Stimulated activated memory B cell treated with anti-CD40 and anti-IgM and Interleukin-4, amounts not matched to agents 10 μg/mL and 1 μg/mL and 100 μg/mL, for 72 hours (primary cell): ENCODE measurements at places on chromosomes 6 and 20.

- ATAC-seq = no peak
Observed at GRCh38 chr20:43919686-43920403, 5.2 kb downstream of the TOX2 start.

DNA sequence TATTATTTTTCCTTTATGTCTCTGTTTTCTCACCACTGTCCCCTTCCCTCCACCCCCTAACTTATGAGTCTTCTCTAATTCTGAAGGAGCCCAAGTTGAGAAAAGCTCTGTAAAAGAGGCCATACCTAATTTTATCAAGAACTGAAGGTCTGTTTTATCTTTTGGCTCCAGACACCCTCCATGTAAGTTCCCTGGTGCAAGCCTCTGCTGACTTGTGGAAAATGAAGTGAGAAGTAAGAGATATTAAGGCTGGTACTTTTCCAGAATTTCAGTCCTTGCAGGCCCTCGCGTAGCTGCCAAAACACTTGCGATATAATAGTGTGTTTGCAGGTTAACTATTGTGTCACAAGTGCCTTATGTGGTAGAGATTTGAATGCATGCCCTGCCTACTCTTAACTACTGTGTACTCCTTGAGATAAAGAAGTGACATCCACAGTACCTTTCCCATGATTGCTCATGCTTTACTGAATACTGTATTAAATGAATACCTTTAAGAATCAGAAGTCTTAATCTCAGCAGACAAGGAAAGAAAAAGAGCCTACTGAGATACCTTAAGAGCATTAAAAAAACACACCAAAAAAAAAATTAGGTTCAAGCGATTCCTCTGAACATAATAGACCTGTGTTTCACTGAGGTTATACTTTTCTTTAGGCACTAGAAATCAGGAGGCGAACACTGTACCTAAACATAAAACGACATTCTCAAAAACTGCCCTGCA is 143.6 kb upstream of the ZNF184 start:
- ATAC-seq = no peak

- ATAC-seq = no peak
Observed at GRCh38 chr20:46563170-46563859, 12.9 kb upstream of the OCSTAMP start.

GRCh38 chr6:139882234-139882633 is 507.8 kb upstream of the CITED2 start:
- ATAC-seq = no peak

DNA sequence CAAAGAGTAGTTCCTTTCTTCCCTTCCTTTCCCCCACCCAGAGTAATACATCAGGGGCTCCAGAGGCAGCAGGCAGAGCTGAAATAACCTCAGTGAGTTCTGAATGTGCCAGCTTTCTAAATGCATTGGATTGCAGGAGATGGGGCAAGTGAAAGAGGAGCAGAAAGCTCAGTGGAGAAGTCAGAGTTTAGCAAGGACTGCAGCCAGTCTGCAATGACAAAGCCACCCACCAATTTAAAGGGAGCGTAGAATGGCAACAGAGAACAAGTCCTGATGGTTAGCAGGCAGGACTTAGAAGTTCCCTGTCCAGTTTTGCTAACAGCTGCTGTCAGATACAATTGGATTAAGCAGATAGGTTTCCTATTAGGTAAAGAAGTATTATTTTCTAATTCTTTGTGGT is 203.4 kb upstream of the RIN2 start:
- no peak for ATAC-seq

DNA sequence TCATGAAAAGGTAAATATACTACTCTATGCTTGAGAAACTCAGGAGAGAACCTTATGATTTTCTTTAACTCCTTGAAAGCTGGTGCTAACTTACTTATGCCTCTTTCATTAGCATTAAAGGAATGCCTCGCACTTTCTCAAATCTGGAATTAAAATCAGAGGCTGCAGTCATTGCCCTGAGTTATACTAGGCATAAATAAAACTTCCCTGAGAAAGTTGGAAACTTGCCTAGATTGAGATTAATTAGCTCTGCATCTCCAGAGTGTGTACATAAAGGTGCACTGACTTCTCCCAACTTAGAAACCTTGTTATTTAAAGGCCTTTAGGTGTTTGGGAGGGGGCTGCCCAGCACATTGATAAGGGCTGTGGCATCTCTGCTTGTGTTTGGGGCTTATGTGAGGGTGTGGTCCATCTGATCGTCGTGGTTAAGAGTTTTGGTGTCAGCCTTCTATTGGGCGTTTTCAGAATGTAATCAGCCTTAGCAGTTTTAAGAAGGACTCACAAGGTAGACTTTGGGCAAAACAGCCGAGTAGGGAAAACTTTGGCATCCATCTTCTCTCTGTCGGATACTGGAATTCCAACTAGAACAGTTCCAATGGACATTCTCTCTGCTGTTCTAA is 32.1 kb upstream of the CCN6 start:
- ATAC-seq = no peak

GRCh38 chr6:46704562-46704961 is 16.9 kb downstream of the TDRD6 start:
- ATAC-seq = no peak

GRCh38 chr6:15523679-15524630 is 138.9 kb downstream of the DTNBP1 start:
- no peak for ATAC-seq

- no peak for ATAC-seq
Observed at GRCh38 chr6:36309900-36310299, 26.8 kb downstream of the BNIP5 start.

DNA sequence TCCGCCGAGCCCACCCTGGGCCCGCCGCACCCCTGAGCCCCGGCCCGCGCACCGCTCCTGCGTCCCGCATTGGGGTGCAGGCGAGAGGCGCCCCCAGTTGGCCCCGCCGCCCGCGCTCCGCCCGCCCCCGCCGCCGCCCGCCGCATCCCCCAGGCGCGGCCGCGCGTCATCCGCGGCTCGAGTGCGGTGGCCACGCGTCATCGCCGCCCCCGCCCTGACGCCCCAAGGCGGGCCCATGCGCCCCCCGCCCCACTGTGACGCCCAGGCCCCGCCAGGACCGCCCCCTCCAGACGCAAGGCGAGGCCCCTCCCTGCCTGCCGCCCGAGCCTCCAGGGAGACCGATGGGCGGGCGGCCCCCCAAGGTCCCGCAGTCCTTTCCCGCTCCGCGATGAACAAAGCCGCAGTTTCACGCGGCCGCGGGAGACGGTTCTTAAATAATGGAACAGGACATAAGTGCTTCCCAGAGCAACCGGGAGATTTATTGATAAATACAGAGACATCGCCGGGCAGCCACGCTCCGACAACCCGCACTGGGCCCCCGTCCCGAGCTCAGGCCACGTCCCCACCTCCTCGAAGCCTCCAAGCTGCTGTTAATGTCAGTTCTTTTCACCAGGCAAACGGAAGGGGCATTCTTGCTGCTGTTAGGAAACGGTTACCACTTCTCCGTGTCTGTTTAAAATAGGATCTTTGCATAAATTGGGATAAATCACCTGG is at the start of gene ANKRD60:
Gene ANKRD60 (minus strand): TSS at position 170 of the 714 bp plus-strand sequence. CDS start 0 bp downstream, at position 170.
- peak; percentile 67 for ATAC-seq

DNA sequence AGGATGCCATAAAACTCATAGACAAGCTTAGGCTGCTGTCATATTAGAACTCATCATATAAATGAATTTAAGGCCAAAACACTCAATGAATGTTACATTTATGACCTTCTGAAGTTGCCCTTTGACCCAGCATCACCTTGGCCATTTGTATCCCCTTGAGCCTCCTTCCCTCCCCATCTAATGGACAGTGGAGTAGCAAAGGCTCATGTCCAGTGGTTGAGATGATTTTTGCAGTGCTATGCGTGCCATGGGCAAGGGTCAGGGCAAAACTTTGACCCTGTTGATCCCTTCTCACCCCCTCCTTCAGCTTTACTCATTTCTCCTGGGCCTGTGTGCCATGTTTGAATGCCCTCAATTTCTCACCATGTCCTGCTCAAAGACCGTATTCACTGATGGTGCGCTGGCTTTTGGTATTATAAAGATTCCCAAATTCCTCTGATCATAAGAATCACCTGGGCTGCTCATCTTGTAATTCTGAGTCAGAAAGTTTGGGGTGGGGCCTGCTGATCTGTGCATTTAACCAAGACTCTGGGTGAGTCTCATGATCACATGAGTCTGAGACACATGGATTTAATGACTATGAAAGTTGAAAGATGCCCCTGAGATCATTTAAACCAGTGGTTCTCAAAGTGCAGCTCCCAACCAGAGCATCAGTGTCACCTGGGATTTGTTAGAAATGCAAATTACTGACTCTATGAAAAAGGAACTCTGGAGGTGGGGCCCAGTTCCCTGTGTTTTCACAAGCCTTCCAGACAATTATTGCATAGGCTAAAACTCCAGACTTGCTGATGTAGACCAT is 57.5 kb upstream of the IL20RA start:
- ATAC-seq = peak; percentile 72

DNA sequence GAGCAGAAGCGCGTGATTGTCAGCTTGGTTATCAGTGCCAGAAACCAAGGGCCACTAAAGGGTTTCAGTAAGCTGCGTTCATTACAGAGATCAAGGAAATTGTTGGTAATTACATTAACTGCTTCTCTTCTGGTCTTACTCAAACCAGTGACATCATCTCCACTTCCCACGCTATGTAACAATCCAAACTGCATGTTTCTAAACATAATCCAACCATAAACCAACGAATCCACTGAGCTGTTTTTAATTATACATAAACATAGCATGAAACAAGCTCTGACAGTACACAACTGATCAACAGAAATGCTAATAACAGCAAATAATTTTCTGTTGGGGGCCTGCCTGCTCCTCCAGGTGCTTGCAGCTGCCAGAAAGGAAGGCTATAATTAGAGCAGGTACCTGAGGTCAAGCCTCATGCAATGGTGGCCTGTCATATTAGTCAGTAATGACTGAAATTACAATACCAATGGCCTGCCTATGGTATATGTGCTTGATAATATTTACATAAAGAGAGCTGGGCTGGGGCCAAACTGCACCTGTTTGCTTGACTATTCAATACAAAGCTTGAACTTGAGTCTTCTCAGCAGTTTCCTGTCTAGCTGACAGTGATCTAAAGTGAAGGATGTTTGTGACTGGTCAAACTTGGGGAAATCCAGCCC is 40.1 kb downstream of the ILRUN start:
- peak; percentile 96 for ATAC-seq

DNA sequence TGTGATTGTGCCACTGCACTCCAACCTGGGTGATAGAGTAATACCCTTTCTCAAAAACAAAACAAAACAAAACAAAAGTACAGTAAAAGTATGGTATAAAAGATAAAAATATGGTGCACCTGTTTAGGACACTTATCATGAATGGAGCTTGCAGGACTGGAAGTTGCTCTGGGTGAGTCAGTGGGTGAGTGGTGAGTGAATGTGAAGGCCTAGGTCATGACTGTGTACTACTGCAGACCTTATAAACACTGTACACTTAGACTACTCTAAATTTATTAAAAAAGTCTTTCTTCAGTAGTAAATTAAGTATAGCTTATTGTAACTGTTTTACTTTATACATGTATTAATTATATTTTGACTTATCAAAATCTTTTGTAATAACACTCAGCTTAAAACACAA is 46.0 kb downstream of the ZFP64 start:
- no peak for ATAC-seq

DNA sequence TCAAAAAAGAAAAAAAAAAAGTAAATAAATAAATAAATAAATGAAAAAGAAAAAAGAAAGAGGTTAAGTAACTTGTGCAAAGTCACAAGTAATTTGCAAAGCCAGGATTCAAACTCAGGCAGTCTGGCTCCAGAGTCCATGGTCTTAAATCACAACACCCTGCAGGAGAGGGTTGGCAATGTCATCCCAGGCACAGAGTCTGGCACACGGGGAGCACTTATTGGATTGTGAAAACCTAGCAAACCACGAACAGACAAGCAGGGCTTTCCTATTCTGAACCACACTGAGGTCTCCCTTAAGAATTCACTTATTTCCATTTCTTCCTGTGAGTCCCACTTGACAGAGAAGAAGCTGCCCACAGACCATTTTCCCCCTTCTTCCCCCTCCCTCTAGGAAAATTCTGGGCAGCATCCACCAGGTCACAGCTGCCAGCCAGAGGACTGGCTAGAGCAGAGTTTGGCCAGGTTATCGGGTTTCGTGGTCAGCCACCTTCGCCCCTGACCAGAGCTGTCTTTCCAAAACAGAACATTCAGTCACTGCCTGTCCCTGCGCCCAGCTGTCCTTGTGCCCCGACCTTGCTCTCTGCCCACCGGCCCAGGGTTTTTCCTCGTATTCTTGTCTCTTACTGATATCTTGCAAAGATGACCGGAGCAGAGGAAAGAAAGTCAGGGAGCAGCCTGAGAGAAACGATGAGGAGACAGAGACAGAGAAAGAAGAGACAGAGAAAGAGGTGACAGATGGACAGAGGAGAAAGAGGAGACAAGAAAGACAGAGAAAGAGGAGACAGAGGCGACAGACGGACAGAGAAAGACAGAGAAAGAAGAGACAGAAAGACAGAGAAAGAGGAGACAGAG is 106.4 kb upstream of the PTPN1 start:
- no peak for ATAC-seq

GRCh38 chr20:17495826-17496225 is 35.4 kb downstream of the BFSP1 start:
- no peak for ATAC-seq

DNA sequence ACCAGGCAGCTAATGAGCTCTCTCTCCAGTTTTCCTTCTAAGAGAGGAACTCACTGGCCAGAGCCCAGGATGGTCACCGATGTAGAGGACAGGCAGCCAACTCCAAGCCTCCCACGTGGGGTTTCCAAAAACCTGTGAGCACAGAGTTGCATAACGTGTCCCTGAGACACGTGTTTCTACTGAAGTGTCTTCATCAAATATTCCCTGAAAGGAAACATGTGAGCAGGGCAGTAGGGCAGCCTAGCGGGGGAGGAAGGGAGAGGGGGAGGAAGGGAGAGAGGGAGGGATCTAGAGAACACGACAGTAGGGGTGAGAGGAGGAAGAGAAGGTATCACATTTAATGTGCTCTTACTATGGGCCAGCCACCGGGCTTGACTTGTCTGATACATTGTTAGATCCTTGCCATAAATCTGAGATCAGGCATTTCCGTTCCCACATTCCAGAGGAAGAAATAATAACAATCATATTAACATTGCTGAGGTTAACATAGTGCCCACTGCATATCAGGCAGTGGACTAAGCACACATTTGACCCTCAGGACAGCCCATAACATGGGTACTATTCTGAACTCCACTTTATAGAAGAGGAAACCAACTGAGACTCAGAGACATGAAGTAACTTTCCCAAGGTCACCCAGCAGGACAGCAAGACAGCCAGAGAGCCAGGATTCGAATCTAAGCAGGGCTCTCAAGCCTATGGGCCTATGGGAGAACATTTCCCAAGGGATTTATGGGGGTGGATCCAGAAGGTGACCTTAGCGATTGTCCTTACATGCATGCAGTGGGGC is 4.5 kb upstream of the SYS1 start:
- no peak for ATAC-seq

DNA sequence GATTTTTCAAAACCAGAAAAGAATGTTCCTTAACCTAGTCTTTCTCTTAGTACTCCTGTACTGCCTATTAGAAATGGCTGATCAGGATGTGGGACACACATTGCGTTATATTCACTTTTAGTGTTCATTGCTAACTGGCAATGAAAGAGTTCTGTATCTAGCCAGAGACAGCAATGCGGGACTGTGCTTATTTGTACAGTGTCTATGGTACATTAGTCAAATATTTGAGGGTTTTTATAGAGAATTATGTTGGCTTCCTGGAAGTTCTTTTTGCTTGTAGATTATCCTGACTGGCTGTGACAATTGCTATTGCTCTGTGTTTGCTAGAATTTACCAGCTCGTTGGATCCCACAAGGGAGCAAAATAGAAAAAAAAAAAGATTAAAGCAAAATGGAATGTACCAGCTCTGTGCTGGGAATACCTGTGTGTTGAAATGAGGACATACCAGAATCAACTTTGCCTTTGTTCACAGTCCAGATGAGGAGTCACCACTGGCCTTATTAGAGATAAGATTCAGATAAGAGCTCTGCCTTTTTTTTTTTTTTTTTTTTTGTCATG is 22.4 kb upstream of the IFNGR1 start:
- ATAC-seq = no peak
